NCI-H1436 treated with DMSO at 0.1 percent for 48 hours (cell line): ENCODE measurements at places on chromosomes 13 and 19.

DNA sequence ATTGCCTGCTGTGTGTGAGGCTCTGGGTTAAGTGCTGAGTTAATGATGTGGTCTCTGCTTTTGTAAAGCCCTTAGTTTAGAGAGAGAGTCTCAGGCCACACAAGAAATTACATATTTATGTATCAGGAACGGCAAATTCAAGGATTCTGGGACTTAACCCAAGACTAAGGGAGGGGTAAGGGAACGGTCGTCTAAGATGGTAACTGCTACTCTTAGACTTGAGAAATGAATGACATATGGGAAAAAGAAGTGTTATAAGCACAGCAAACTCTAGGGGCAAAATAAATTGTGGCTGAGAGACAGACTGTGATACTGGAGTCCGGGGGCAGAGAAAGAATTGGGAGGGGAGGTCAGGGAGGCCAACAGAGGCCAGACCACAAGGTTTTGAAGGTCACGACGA lies 10.2 kb downstream of the VSIG10L start:
- DNase-seq, result no peak

- DNase-seq, result no peak
Measured at GRCh38 chr19:50808856-50809255, 14.7 kb downstream of the KLK1 start.

DNA sequence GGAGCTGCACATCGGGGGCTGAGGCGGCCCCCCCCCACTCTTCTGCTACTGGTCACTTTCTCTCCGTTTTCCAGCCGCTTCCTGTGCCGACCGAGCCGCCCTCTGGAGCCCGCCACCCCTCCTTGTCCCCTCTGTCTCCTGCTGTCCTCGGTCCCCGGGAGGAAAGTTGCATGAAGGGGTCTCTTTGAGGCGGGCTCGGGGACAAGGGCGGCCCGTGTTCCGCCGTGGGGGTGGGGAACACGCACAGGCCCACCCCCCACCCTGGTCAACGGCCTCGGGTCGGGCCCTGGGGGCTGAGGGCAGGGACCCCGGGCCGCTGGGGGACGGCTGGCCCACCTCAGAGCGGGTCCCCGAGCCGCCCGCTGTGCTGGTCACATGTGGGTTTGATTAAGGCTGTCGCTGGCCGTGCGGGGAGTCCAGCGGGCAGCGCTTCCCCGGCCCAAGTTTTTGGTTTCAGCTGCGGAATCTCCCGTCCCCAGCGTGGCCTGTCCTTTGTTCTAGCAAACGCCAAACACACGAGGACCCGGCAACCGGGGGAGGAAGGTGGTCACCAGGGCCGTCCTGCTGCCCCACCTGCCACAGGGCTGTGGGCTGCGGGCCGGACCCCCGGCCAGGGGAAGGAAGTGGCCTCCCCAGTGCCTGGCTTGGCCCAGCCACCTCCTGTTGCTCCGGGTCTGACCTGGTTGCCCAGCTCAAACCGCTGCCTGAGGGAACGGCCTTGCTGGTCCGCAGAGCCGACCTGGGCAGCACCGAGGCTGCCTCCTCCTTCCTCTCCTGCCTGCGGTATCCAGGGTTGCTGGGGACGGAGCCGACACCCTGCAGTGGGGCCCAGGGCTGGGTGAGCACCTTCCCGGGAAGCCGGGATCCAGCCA lies 1.9 kb downstream of the EFNA2 start:
- DNase-seq, result no peak

- no peak for DNase-seq
Measured at GRCh38 chr19:38915329-38916321, 3.6 kb upstream of the CCER2 start.

DNA sequence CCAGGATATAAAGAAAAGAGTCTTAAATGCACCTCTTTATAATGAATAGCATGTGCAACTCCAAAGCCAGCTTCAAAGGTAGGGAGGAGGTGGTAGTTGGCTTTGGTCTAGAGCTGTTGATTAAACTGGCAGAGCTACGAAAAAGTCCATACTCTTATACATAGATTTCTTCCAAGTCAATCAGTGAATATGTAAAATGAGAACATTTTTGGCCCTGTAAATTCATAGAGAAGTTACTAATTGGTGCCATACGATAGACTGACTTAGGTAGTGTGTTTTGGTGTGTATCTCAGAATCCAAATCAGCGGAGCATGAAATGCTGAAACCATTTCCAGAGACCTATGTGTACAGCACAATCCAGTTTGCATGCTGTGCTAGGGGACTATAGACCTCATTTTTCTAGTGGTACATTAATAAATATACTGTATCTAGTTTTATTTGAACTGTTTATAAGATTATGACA lies 17.1 kb upstream of the DPY19L3 start:
- DNase-seq, result no peak

DNA sequence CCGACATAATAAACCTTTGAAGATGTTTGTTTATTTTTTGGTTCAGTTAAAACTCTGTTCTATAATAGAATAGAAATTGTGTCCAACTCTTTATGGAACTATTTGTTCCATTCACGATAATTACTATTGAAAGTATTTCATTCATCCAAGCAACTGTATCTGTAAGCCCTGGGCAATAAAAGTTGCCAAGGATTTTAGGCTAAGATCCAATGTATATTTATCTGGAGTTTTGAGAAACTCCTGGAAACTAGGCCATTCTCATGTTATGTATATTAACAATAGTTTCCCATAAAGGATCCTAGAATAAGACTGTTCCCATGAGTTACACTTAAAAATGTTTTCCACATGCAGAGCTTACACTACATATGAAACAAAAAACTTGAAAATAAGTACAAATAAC lies 261.6 kb downstream of the SLITRK6 start:
- no peak for DNase-seq

- no peak for DNase-seq
Measured at GRCh38 chr13:103983948-103984347, 917.7 kb upstream of the SLC10A2 start.

DNA sequence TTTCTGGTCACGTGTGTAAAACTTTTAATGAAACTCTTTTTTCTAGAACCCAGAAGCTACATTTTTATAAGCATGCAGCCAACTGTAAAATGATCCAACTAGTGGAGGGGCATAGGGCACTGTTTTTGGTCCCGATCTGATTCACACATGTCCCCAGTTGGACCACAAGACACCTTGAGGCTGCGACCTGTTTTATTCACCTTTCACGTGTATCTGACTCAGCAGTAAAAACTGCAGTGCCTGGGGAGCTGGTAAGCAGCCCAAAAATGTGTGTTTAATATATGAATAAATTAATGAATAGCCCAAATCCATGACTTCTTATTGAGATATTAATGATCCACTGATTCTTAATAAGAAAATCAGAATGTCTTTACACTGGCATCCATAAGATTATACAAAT lies 140.4 kb downstream of the COL4A1 start:
- no peak for DNase-seq

DNA sequence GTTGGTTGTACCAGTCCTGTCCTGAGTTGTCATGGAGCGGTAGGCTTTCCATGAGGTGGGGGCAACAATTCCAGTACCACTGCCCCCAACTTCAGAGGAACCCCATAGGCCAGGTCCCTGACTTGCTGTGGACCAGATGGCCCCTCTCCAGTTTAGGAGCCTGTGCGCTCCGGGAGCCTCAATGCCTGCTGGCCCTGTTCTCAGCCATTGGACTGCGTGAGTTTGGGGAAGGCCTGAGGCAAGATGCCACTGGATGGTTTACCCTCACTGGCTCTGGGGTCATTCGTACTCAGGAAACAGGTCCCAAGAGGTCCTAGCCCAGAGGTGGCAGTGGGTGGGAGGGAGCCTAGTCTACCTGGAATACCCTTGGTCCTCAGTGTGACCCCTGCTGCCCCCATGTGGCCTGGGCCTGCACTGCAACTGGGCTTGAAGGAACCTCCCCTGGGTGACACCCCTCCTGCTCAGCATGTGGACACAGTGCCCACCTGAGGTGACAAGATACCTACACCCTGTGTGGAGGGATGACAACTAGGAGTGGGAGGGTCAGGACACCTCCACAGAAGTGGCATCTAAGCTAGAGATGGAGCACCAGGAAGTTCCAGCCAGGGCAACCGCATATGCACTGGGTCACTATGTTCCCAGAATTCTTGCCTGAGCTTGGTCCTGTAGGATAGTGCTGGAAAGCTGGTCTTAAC lies 6.0 kb upstream of the PRR19 start:
- no peak for DNase-seq

GRCh38 chr13:108859197-108860012 lies 230.0 kb downstream of the MYO16 start:
- DNase-seq, result no peak

GRCh38 chr13:26880735-26881134 lies 120.1 kb upstream of the GPR12 start:
- DNase-seq, result no peak

DNA sequence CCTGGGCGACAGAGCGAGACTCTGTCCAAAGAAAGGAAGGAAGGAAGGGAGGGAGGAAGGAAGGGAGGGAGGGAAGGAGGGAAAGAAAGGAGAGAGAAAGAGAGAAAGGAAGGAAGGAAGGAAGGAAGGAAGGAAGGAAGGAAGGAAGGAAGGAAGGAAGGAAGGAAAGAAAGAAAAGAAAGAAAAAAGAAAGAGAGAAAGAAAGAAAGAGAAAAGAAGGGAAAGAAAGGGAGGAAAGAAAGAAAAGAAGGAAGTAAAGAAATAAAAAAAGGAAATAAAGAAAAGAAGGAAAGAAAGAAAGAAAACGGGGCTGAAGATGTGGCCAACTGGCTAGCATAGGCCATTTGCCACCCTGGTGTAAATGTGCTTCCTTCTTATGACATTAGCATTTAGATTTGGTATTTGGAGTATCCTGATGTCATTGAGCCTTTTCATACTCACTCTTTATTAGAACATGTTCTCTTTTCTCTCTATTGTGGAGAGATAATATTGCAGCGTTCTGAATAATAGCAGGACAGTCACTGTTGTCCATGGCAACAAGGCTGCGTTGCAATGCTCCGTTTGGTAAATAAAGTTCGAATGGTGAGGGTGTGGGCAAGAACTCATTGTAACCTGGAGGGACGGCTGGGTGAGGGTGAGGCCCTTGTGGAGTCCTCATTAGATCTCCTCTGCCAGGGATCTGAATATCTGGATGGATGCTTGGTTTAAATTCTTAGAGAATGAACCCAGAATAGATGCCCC lies 173.9 kb upstream of the UBL3 start:
- DNase-seq, result no peak

DNA sequence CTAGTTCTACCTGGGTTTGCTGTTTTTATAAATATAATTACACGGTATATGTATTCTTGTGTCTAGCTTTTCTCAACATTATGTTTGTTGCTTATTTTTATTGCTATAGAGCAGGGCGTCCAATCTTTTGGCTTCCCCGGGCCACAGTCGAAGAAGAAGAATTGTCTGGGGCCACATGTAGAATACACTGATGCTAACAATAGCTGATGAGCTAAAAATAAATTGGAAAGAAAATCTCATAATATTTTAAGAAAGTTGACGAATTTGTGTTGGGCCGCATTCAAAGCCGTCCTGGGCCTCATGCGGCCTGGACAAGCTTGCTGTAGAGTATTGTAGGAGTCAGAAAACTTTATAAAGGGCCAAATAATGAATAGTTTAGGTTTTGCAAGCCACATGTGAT lies 33.9 kb downstream of the GPR12 start:
- no peak for DNase-seq

- DNase-seq, result no peak
Measured at GRCh38 chr13:63699948-63700347, 2284.3 kb upstream of the PCDH20 start.

GRCh38 chr19:29485293-29485692 lies 40.5 kb upstream of the VSTM2B start:
- no peak for DNase-seq

GRCh38 chr13:47112903-47113299 lies 216.0 kb upstream of the HTR2A start:
- DNase-seq, result no peak

GRCh38 chr19:5138606-5139582 lies 170.0 kb downstream of the KDM4B start:
- DNase-seq, result no peak

- no peak for DNase-seq
Measured at GRCh38 chr13:40653527-40654318, 12.7 kb downstream of the FOXO1 start.

GRCh38 chr13:94382960-94383359 lies 96.5 kb downstream of the DCT start:
- DNase-seq, result no peak

- DNase-seq, result no peak
Measured at GRCh38 chr19:50046649-50047503, 21.1 kb downstream of the ZNF473 start.

DNA sequence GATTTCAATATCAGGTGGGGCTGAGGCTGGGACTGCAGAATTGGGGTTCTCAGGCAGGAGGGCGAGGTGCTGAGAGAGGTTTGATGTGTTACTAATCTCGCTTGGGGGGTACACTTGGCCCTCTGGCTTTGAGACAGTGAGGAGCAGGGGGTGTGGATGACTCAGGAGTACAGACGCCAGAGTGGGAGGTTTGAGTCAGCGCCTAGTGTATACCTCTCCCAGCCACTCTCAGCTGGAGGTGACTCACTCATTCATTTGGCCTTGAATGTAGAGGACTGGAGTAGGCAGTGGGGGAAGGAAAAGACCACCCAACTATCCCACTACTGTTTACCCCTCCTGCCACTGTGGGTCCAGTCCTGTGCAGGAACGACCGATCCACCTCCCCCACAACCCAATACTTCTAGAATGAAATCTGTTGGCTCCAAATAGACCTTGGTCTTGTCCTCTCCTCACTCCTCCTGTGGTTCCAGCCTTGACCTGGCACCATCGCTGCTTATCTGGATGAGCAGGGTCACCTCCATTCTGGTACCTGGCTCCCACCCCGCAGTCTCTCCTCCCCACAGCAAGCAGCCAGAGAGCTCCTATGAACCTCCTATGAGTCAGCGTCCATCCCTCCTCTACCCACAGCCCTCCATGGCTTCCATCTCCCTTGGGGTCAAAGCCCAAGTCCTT lies 20.1 kb upstream of the ZNRF4 start:
- DNase-seq, result no peak

- no peak for DNase-seq
Measured at GRCh38 chr19:16371540-16371986, 46.9 kb downstream of the KLF2 start.

DNA sequence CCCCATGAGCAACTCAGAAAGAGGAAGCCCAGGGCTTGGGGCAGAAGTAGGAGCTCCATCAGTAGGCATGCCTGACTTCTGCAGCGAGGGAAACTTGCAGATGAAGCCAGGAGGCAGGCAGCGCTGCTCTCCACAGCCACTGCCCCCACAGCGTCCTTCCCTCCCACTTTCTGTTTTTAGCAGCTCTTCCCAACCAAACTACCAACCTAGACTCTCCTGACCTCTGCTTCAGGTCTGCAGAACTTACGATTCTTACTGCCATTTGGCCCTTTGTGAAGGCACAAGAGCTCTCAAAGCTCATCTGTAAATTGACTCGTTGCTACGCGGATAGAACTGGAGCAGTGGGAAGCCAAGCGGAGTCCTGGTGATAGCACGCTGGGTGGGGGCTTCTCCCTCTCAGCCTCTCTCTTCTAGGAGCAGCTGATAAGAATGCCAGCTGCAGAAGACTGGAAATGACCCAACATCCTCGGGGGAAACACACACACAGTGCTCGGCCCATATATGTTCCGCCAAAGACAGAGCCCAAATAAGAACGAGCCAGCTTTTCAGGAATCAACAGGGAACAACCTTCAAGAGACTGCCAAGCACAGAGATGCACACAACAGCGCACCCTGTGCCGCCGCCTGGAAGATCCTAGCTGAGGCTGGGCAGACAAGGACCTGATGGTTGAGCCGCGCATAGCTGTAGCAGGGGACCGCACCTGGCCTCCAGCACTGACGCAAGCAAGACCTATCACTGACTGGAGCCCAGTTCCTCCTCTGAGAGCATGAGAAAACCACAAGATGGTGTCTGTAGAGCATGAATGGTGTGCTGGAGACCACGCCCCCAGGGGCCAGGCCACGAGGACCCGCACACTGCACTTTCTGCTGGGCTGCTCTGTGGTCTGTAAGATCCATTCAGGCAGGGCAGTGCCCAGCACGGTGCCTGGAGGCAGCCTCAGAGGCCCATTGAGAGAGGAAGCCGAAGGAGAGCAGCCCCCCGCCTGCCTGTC lies 15.9 kb upstream of the SLC35E1 start:
- no peak for DNase-seq
